Right atrium auricular region (tissue), 2 donors: ENCODE measurements at places on chromosomes 12 and 14. TPM values are rescaled to one million over a fixed set of nuclear protein-coding genes. Genes with fewer than 3 reads are reported as not detected.

The PMEL gene
- 1.1 TPM for total RNA-seq

The BCL2L14 gene
- total RNA-seq: not detected

The SMCO3 gene
- 0.33 TPM for total RNA-seq

The NRXN3 gene
- 2.3 TPM for total RNA-seq

The RNASE7 gene
- not detected for total RNA-seq

The GARIN6 gene
- not detected for total RNA-seq

The CLEC9A gene
- total RNA-seq: not detected

The FGF23 gene
- 0.08 TPM for total RNA-seq

The IAPP gene
- total RNA-seq: not detected

The LTB4R gene
- 1.9 TPM for total RNA-seq

The SAMD15 gene
- 0.26 TPM for total RNA-seq

The MIP gene
- total RNA-seq: not detected

The TAS2R13 gene
- total RNA-seq: 0.24 TPM

The PLEKHD1 gene
- not detected for total RNA-seq

GRCh38 chr12:119949594-119949993 is 39.4 kb upstream of the BICDL1 start:
- H3K36me3 ChIP-seq: no peaks in the 10 kb centered on the region
- no peak overlapping the region for H3K4me3 ChIP-seq
- no peak for DNase-seq
- no peaks in the 10 kb centered on the region for H3K4me1 ChIP-seq
- no peaks in the 10 kb centered on the region for H3K27me3 ChIP-seq

DNA sequence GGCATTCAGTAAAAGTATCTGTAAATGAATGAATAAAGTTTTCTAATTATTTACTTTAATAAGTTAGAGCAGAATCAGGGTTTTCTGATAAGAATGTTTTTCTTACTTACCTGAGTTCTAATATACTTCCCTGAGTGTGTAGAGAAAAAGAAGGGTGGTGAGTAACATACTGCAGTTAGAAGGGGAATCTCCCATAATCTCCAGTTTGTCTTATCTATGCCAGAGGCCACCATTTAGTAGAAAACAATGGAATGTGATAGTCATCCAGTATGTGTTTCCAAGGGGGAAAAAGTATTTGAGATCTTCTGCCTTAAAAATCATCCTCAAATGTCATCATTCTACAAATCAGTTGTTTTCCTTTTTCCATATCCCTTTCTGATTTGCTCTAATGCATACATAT is 56.5 kb upstream of the PAWR start:
- H3K36me3 ChIP-seq: no peaks in the 10 kb centered on the region
- H3K4me3 ChIP-seq: no peak overlapping the region
- H3K27ac ChIP-seq: no peak overlapping the region
- H3K4me1 ChIP-seq: no peaks in the 10 kb centered on the region

- H3K36me3 ChIP-seq: no peaks in the 10 kb centered on the region
- no peak overlapping the region for H3K4me3 ChIP-seq
- no peak overlapping the region for H3K27ac ChIP-seq
- no peaks in the 10 kb centered on the region for H3K27me3 ChIP-seq
Measured at GRCh38 chr12:107130830-107131611, 37.7 kb upstream of the CRY1 start.

DNA sequence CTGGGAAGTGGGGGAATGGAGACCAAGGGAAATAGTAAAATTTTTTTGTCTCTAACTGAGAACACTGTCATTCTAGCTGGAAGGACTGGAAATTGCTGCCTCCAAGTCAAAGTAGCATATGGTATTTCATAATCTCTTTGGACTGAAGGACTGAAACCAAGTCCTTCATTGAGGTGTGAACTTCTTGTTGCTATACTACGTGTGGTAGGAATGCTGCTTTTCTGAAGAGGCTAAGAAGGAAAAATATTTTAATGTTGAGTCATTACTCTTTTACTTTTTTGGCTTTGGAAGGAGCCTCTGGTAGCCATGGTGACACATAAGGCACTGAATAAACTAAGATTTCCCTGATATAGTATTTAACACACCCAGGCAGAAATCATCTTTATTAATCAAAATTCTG is 465.4 kb downstream of the NPAS3 start:
- no peak for DNase-seq
- H3K27ac ChIP-seq: no peak overlapping the region
- H3K4me3 ChIP-seq: no peak overlapping the region
- no peaks in the 10 kb centered on the region for H3K36me3 ChIP-seq
- no peaks in the 10 kb centered on the region for H3K4me1 ChIP-seq
- H3K27me3 ChIP-seq: no peaks in the 10 kb centered on the region

DNA sequence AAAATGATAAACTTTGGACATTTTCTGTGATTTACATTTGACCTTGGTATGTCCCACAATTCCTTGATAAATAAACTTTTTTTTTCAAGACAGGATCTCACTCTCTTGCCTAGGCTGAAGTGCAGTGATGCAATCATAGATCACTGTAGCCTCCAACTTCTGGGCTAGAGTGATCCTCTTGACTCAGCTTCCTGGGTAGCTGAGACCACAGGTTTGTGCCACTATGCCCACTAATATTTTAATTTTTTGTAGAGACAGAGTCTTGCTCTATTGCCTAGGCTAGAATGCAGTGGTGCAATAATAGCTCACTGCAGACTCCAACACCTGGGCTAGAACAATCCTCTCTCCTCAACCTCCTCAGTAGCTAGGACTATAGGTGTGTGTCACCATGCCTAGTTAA is 79.1 kb upstream of the PTGDR start:
- DNase-seq: no peak
- no peaks in the 10 kb centered on the region for H3K27me3 ChIP-seq
- H3K4me1 ChIP-seq: no peaks in the 10 kb centered on the region
- no peaks in the 10 kb centered on the region for H3K36me3 ChIP-seq
- no peak overlapping the region for H3K4me3 ChIP-seq

DNA sequence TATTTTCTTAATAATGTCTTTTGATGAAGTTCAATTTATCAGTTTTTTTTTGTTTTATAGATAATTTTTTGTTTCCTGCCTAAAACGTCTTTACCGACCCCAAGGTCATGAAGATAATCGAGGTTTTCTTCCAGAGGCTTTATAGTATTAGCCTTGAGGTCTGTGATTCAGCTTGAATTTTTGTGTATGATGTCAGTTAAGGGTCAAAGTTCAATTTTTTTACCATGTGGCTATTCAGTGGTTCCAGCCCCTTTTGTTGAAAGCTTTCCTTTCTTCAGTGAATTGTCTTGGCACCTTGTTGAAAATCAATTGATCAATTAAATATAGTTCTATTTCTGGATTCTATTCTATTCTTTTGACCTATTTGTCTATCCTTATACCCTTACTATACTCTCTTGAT is 3.2 kb upstream of the MGST1 start:
- H3K27me3 ChIP-seq: no peaks in the 10 kb centered on the region
- H3K27ac ChIP-seq: no peak overlapping the region
- H3K4me1 ChIP-seq: no peaks in the 10 kb centered on the region

DNA sequence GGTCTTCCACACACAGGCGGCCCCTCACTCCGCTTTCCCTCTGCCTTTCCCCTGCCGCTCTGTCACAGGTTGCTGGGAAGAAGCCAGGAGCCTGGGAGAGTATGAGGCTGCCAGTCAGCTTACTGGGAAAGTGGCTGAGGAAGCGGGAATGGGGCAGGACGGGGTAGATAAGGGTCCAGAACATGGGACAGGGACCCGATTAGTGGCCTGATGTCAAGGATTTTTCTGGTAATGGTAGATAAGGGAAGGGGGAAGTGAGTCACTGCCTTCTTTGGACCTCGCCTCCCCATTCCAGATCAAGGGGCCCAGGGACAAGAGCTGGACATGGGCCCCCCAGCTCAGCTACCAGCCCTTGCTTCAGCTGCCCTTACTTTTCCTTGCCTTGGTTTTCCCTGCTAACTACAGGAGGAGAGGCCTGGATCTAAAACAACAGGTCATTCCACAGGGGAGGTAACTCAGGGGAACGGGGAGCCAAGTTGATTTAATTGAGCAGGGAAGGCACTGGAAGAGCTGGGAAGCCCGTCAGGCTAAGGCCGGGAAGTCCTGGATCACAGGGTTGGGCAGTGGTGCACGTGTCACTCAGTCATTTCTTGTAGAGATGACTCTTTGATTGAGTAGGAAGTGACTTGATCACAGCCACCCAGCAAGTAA is 3.5 kb upstream of the LPAR5 start:
- H3K4me3 ChIP-seq: no peak overlapping the region
- H3K36me3 ChIP-seq: no peaks in the 10 kb centered on the region
- no peak for DNase-seq
- no peaks in the 10 kb centered on the region for H3K27me3 ChIP-seq
- no peaks in the 10 kb centered on the region for H3K4me1 ChIP-seq

GRCh38 chr12:95790917-95791849 is 619 bp upstream of the NTN4 start:
- H3K4me1 ChIP-seq: peaks cover 38% of the 10 kb centered on the region
- H3K27me3 ChIP-seq: no peaks in the 10 kb centered on the region
- H3K36me3 ChIP-seq: peaks cover 4% of the 10 kb centered on the region
- DNase-seq: no peak

DNA sequence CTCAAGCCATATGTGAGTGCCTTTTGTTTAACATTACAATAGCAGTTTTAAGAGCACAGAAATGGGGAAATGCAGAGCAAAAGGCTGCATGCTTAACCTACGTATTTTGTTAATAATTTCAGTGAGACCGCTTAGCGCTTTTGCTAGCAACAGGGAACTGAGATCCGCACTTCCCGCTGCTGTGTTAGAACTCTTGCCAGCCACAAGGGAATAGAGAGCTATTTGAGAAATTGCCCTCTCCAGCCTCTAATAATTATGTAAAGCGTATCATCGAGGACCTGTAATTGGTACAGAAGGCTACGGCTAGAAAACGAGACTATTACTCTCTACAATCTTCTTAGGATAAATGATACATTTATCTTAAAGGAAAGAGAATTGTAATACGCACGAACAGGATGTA is 205.2 kb upstream of the GRIP1 start:
- DNase-seq: no peak
- no peak overlapping the region for H3K27ac ChIP-seq
- H3K27me3 ChIP-seq: no peaks in the 10 kb centered on the region
- no peak overlapping the region for H3K4me3 ChIP-seq

DNA sequence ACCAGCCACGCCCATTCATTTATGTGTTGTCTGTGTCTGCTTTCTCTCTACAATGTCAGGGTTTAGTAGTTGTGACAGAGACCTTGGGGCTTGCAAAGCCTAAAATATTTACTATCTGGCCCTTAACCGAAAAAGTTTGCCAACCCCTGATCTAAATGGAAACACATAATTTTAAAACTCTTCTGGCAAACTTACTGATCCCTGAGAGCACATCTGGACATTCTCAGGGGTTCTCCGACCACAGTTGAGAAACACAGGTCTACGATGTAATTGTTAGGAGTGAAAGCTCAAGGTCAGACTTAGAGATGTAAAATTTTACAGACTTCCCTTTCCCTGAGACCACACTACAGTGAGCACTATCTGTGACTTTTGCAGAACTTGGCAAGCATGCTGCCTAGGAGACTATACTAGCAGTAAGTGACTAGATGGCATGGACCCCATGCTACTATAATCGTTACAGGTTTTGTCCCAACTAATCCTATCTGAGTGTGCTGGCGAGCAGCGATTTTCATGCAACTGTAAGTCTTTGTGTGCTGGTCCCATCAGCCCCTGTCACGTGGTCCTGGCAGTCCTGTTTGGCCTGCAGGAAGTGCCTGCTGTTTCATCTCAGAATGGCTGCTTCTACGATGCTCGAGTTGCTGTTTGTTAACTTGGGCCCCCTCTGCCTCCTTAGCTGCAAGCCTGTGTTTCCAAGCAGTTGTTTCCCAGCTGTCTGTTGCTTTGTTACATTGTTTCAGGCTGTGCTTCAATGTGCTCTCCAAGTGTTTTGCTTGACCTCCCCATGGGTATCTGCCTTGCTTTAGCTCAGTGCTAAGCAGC is 21.6 kb downstream of the TMTC2 start:
- no peak overlapping the region for H3K27ac ChIP-seq
- DNase-seq: no peak
- H3K27me3 ChIP-seq: no peaks in the 10 kb centered on the region
- H3K36me3 ChIP-seq: no peaks in the 10 kb centered on the region
- no peak overlapping the region for H3K4me3 ChIP-seq

DNA sequence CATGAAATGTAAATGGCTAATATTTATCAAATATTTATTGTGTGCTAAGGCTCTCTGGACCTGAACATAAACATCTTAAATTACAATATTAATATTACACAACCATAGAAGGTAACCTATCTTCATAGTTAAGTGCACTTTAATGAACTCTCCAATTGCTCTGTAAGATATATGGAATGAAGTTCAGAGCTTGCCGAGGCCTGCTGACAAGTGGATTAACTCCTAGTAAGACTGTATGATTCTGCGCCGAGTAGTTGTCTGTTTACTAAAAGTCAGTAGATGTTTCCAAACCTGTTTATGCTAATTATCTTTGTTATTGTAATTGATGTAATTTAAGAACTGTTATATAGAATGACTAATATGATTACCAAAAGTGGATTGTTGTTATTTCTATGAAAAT is 77.2 kb downstream of the PTPRR start:
- H3K4me1 ChIP-seq: no peaks in the 10 kb centered on the region
- no peak overlapping the region for H3K4me3 ChIP-seq
- DNase-seq: no peak
- H3K27ac ChIP-seq: no peak overlapping the region

DNA sequence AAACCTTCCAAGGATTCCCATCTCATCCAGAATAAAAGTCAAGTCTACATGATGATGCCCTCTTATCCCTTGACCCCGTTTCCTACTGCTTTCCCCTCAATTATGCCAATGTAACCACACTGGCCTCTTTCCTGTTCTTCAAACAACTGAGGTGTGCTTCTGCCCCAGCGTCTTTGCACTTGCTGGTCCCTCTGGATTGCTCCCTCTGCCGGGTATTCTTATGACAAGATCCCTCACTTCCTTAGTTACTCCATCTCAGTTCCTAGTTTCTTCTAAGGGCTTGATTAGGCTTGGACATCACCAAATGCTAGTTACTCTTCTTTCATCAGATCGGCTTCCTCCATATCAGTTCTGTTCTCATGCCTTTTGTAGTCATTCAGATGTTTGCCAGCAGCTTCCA is 32.7 kb upstream of the PELI2 start:
- DNase-seq: no peak
- H3K4me1 ChIP-seq: no peaks in the 10 kb centered on the region
- no peak overlapping the region for H3K4me3 ChIP-seq

GRCh38 chr14:58788655-58789503 is 151.1 kb downstream of the DACT1 start:
- H3K27ac ChIP-seq: no peak overlapping the region
- H3K4me1 ChIP-seq: no peaks in the 10 kb centered on the region
- H3K27me3 ChIP-seq: no peaks in the 10 kb centered on the region

- no peaks in the 10 kb centered on the region for H3K27me3 ChIP-seq
- DNase-seq: no peak
- H3K4me3 ChIP-seq: no peak overlapping the region
- no peaks in the 10 kb centered on the region for H3K4me1 ChIP-seq
- no peaks in the 10 kb centered on the region for H3K36me3 ChIP-seq
Measured at GRCh38 chr12:72901685-72902084, 629.5 kb downstream of the TRHDE start.

- no peaks in the 10 kb centered on the region for H3K27me3 ChIP-seq
- H3K4me1 ChIP-seq: no peaks in the 10 kb centered on the region
- H3K36me3 ChIP-seq: no peaks in the 10 kb centered on the region
- peak; percentile 63 for DNase-seq
- H3K27ac ChIP-seq: no peak overlapping the region
- H3K4me3 ChIP-seq: no peak overlapping the region
Measured at GRCh38 chr14:89137526-89138163, 279.4 kb downstream of the FOXN3 start.

- DNase-seq: no peak
- no peaks in the 10 kb centered on the region for H3K36me3 ChIP-seq
- peak overlapping the region; percentile 97 for H3K27ac ChIP-seq
- H3K4me1 ChIP-seq: no peaks in the 10 kb centered on the region
- H3K27me3 ChIP-seq: no peaks in the 10 kb centered on the region
Measured at GRCh38 chr12:5047094-5047493, 3.4 kb downstream of the KCNA5 start.

- no peaks in the 10 kb centered on the region for H3K4me1 ChIP-seq
- no peaks in the 10 kb centered on the region for H3K36me3 ChIP-seq
- H3K4me3 ChIP-seq: no peak overlapping the region
- DNase-seq: peak; percentile 76
- H3K27me3 ChIP-seq: no peaks in the 10 kb centered on the region
Measured at GRCh38 chr12:66860752-66861750, 182.2 kb upstream of the GRIP1 start.
